Activated T-helper 17 cell treated with anti-CD3 and anti-CD28 coated beads, Interleukin-2, amount 50 U/mL, for 72 hours (primary cell): ENCODE measurements at places on chromosomes 6 and 20.

DNA sequence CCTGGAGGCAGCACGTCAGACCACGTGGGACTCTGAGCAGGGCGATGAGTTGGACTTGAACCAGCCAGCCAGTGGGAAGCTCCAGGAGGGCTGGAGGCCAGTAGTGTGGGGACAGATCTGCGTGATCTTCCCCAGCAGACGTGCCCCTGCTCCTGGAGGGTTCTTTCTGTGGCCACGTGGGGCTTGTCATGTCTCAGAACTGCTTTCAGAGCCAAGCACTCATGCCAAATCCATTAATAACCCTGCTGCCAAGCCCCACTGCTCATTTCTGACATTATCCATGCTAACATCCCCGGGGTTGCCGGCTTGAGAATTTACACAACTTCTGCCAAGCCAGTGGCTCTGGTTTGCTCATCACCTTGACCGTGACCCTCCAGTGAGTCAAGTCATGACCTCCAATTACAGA is 38.3 kb downstream of the SIRPA start:
- no peak for ATAC-seq

DNA sequence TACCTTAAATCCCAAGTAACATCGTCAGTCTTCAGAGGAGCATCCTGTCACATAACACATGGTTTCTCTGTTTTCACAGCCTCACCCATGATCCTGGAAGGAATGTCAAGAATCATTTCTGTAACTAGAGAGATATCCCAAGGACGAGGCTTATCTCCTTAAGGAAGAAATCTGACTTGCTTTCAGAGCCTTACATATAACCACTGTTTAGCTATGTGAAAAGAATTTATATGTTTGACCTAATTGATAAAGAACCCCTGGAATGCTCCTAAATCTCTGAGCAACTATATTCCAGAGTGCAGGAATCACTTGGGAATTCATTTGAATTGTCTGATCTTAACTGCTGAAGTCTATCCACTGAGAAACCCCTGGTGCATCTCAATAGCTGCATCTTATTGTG is 243.1 kb downstream of the ALDH8A1 start:
- ATAC-seq, result no peak

- peak; percentile 34 for ATAC-seq
Measured at GRCh38 chr6:127298475-127298874, 31.8 kb downstream of the RNF146 start.

DNA sequence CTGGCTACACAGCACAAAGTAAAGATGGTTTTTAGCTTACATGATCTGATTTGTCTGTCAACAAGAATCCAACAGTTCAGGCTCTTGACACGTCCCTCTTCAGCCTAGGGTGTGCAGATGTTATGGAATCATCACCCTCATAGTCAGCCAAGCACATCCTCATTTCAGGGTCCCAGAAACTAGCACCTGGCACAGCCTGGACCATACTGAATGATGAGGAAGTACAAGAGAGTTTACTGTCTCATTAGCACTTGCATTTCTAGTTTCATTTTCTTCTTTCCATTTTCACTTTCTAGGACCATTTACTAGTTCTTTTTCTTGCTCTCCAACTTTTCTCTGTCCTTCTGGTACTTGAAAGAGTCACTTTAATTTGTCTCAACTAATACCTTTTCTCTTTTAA is 6.5 kb downstream of the RIPOR2 start:
- ATAC-seq, result peak; percentile 18

GRCh38 chr20:3165473-3166337 is 6.0 kb upstream of the FASTKD5 start:
- ATAC-seq, result no peak

- no peak for ATAC-seq
Measured at GRCh38 chr6:144033816-144034735, 26.0 kb upstream of the PLAGL1 start.

- ATAC-seq, result no peak
Measured at GRCh38 chr6:151069641-151070040, 170.1 kb upstream of the AKAP12 start.

GRCh38 chr6:32825966-32826365 is 9.2 kb upstream of the HLA-DOB start:
- ATAC-seq, result no peak

DNA sequence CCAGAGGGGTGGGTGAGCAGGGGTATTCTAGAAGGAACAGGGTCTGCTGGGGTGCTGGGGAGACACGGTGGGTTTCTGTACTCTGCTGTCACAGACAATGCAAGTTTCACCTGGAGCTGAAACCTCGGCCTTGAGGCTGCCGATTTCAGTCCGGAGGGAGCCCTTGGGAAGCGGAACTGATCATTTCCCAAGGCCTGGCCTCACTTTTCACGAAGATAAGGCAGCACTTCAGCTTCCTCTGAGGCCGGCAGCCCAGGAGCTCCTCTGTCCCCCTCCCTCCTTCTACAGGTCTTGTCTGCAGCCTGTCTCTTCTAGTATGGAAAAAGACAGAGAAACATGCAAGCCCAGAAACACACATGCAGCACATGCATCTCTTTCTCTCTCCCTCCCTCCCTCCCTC is 242.1 kb downstream of the CDC5L start:
- no peak for ATAC-seq
